ENCODE measurements at places on chromosomes 11 and 22. TPM values are rescaled to one million over a fixed set of nuclear protein-coding genes. Genes with fewer than 3 reads are reported as not detected.

NAALAD2 gene
- not detected for total RNA-seq

OR51B5 gene
- 140 TPM for total RNA-seq

P2RX6 gene
- total RNA-seq: 0.20 TPM

ESRRA gene
- total RNA-seq: 62.7 TPM

ARHGAP20 gene
- not detected for total RNA-seq

TUB gene
- 0.02 TPM for total RNA-seq

SMIM38 gene
- 0.54 TPM for total RNA-seq

DNA sequence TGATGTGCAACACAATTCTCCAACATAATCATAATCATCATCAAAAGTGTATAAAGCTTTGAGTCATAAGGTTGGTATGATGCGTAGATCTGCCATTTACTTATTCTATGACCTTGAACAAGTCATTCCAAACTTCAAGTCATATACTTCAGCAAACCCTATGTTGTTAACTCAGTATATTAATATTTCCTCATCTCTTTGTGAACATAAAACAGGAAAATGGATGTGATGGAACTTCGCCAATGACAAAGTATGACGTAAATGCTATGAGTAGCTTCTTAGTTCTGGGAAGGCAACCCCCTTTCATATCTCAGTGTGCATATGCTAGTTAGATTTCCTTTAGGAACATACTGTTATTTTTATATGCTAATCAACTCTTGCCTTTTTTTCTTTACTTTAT, 102.7 kb upstream of the ANO3 start:
- H3K36me3 ChIP-seq: no peaks in the 10 kb centered on the region
- no peak overlapping the region for H3K4me3 ChIP-seq
- no peak overlapping the region for H3K27ac ChIP-seq
- H3K4me1 ChIP-seq: no peaks in the 10 kb centered on the region
- DNase-seq: no peak

- DNase-seq: no peak
- no peaks in the 10 kb centered on the region for H3K27me3 ChIP-seq
- no peak overlapping the region for H3K4me3 ChIP-seq
- no peaks in the 10 kb centered on the region for H3K36me3 ChIP-seq
- no peak overlapping the region for H3K27ac ChIP-seq
Measured at GRCh38 chr11:75470476-75471080, 37.6 kb upstream of the KLHL35 start.

- H3K36me3 ChIP-seq: no peaks in the 10 kb centered on the region
- no peak for DNase-seq
- H3K27ac ChIP-seq: no peak overlapping the region
- no peak overlapping the region for H3K4me3 ChIP-seq
Measured at GRCh38 chr11:24747275-24748251, 250.7 kb downstream of the LUZP2 start.

GRCh38 chr11:13277768-13278608, at the start of gene BMAL1:
TSS of gene BMAL1 (plus strand) at chr11:13277790. CDS start at chr11:13354309, 76,519 bp downstream.
- H3K4me1 ChIP-seq: peaks cover 34% of the 10 kb centered on the region
- H3K27ac ChIP-seq: peak within 1 kb of the TSS; percentile 60
- H3K36me3 ChIP-seq: no peaks in the 10 kb centered on the region

DNA sequence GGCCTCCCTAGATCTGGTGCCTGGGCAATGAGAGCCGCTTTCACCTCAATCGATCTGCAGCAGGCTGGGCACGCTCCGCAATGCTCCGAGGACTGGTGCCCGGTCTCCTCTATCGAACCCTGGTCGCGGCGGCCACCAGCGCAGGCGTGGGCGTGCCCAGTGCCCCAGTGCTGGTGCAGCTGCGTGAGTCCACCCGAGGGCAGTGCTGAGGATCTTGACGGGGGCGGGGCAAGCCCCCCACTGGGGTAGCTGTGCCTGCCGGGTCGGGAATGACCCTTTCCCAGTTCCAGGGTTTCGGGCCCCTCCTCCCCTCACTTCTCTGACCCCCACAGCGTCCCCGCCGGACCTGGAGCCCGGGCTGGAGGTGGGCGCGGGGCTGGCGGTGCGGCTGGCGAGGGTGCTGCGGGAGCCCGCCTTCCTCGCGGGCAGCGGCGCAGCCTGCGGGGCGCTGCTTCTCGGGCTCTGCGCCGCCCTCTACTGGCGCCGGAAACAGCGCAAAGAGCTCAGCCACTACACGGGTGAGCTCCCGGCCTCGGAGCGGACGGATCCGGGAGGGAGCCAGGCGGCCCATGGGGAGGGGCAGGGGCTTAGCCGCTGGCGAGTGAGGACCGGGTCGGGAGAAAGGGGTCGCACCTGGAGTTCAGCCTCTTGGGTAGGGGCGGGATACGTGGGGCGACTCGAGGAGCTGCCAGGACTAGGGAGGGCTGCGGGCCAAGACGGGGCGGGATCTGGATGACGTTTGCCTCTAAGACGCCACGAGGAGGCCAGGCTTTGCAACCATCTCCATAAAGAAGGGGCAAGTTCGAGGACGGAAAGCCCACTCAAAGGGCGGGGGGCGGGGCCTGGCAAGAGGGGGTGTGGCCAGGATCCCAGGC, 10.9 kb downstream of the ROBO3 start:
- 0 out of 2 replicates have a peak, but pooled peaks cover 6% of the 10 kb centered on the region for H3K27me3 ChIP-seq
- DNase-seq: peak; percentile 94
- H3K36me3 ChIP-seq: no peaks in the 10 kb centered on the region
- H3K27ac ChIP-seq: peak overlapping the region; percentile 83
- H3K4me3 ChIP-seq: peak overlapping the region; percentile 58
- peaks cover 23% of the 10 kb centered on the region for H3K4me1 ChIP-seq

Measured in HCT116 (cell line).